ENCODE measurements at places on chromosomes 2 and 18.
A peak's percentile ranks its signal among the peaks of the same experiment; 100 is the strongest.

GRCh38 chr2:188385857-188386256, 94.2 kb downstream of the GULP1 start:
- no peak for DNase-seq

GRCh38 chr2:165513479-165513878, 44.0 kb downstream of the CSRNP3 start:
- DNase-seq: no peak

GRCh38 chr18:52325997-52326396, 14.0 kb upstream of the DCC start:
- DNase-seq: no peak

GRCh38 chr2:17164550-17164949, 353.7 kb downstream of the RAD51AP2 start:
- no peak for DNase-seq

GRCh38 chr2:44163777-44164176, 4.9 kb upstream of the PPM1B start:
- DNase-seq: no peak

DNA sequence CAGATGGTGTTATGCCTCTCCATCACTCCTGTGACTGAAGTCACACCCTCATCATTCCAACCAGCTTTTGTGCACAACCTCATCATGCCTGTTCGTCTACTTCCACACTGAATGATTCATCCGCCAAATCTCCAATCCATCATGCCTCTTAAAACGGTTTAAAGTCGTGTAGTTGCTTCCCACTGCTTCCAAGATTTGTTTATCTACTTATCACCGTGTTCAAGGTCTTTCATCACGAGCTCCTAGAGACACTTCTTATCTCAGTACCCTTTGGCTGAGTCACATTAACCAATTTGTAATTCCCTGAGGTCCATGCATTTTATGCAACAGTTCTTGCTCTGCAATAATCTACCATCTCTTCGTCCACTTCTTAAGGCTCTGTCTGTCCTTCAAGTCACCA, 592.3 kb upstream of the ID2 start:
- DNase-seq: no peak

DNA sequence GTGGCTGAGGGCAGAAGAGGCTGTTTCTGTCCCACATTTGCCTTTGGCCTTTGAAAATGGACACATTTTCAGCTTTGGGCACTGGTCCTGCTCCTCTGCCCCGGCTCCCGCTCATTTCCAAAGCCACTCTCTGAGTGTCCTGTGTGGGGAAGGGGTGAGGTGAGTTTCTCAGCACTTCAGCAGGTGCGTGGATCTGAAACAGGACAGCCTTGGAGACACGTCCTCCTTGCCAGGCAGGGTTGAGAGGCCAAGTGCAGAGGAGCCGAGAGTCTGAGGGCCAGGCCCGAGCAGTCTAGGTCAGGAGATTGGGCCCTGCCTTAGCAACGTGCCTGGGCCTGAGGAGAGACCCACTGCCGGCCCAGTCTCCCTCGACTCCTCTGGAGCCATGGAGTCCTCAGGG, 21.9 kb upstream of the ALPI start:
- DNase-seq: no peak

DNA sequence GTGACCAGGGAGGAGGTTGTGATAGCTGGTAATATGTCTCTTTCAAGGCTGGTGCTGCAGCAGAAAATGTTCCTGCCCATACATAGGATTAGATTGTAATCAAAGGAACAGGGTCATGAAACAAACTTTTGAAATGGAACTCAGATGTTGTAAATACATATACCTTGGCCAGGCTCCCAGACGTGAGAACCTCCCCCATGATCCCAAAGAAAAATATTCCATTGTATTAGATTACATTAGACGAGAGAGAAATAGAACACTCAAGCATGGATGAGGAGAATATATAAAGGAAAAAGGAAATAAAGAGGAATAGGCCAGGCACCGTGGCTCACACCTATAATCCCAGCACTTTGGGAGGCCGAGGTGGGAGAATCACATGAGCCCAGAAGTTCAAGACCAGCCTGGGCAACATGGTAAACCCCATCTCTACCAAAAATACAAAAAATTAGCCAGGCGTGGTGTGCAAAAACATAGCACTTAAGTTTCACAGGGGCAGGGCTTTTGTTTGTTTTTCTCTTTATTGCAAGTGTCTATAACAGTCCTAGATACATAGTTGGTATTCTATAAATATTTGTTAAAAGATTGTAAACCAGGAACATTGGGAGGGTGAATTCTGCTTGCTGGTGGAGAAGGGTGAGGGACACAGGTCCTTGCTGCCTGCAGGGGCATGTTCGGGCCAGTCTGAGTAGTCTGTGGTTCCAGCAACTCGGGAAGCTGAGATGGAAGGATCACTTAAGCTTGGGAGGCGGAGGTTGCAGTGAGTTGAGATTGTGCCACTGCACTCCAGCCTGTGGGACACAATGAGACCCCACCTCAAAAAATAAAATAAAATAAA, 52.8 kb downstream of the RPL37A start:
- DNase-seq: peak; percentile 51

DNA sequence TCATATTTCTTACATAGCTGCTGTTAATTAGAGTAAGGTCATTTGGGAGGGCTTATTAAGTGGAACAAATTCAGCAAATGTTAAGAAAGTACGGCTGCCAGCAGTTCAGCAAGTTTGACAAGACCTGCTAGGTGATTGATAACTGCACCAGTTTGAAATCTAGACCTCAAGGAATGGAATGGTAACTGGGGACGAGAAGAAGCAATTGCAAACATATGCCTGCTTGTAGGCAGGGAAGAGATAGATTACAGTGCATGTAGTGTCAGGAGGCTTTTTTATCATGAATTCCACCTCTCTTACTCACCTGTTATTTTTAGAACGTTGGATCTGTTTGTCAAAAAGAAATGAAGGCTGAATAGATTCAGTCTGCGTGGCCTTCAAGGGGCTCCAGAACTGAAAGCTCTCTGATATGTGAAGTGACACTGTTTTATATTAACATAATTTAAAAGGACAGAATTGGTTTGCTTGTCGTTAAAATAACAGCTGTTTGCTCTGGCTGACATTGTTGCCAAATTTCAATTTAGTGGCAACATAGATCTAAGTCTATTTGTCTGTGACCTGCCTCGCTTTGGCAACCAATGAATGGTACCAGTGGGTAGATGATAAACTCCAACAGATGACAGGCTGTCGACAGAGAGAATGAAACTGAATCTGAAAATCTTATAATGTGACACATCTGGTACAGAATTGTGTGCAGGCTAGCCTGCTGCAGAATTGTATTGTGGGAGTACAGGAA, 199.3 kb downstream of the ZNF407 start:
- peak; percentile 4 for DNase-seq

- peak; percentile 34 for DNase-seq
Observed at GRCh38 chr2:150491430-150491829, 4.0 kb upstream of the RND3 start.

GRCh38 chr18:36281936-36282335, 15.6 kb upstream of the FHOD3 start:
- peak; percentile 5 for DNase-seq

DNA sequence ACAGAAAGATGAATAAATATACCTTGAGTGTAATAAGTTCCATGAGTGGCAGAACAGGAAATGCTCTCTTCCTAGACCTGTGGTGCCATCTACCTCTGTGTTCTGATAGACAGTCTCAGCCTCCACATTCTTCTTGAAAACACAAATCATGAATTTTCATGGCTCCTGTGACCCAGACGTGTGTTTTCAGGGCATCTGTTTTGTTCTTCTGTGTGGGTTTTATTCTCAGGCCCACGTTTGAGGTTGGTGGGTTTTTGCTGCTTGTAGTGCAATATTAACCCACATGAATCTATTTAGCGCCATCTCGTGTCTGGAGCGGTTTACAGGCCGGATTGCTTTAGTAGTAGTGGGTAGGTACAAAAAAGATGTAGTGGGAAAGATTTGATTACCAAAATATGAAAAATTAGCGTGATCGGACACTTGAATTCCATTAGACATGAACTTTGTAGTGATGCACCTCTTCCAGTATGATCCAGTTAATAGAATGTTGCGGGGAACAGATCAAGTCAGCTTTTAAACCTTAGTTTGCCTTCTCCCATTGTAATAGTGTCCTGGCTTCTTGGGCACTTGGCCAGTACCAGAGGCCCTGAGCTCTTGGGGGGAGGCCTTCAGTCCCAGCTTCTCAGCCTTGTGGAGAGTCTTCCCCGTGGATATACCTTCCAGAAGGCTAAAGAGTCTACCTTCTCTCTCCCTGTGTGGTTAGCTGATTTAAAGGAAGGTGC, 256.5 kb downstream of the TPGS2 start:
- DNase-seq: peak; percentile 59

DNA sequence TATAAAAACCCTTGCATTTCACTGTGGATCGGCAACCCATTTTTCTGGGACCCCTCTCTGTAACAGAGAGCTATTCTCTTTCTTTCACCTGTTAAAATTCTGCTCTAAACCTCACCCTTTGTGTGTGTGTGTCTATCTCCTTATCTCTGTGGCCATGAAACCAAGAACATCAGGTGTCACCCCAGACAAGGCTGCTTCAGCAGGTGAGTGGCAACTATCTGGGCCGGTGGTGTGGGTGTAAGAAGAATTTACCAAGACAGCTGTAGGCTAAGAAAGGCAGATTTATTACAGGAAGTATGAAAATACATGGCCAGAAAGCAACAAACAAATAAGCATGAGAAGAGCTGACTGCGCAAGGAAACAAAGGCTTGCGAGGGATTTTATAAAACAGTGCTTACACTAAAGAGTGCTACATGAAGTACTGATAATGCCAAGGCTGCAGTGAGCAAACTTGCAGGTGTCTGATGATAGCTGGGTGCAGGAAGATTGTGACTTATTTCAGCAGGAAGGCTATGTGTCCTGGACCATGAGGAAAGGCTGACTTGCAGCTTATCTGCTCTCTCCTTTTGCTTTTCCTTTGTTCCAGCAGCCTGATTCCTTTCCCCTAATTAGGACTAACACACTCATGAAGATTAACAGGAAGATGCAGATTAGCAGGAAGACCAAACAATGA, 421.1 kb downstream of the PTH2R start:
- DNase-seq: no peak

- DNase-seq: no peak
Observed at GRCh38 chr2:8625399-8626300, 56.2 kb upstream of the ID2 start.

DNA sequence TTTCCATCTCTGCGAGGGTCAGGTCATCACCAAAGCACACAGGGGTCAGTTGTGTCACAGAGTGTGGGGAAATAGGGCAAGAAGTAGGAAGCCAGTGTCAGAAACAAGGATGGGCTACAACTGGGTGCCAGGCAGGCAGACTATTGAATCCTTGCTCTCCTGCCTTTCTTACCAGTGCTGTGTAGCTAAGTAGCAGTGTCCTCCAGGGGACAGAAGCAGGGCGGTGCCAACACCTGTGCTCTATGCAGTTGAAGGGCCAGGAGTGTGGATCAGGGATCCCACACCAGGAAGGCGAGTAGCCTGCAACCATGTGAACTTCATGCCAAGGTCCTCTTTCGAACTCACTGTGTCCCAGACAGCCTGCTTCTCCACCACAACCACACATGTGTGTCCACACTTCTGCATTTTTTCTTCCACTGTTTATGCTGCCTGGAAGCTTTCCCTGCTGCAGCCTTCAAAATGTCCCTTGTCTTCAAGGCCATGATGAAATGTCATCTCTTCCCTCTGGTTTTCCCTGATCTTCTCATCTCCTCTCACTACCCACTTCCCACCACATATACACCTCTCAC, 25.4 kb upstream of the REG3G start:
- no peak for DNase-seq

DNA sequence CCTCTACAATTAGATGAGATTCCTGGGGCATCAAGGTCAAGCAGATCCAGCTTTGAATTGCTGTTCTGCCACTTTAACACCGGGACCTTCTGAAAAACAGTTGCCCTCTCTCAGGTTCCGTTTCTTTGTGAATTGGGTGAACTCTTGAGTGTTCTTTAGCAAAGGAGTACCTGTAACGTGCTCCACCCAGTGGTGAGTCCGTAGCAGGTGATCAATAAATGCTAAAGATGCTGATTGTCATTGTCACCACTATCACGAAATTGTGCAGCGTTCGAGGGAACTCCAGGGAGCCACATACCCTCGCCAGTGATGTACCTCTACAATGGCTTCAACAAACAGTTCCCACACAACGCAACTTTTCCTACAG, 81.9 kb downstream of the TCF7L1 start:
- DNase-seq: no peak

GRCh38 chr2:127039387-127040031, 67.4 kb downstream of the BIN1 start:
- no peak for DNase-seq

DNA sequence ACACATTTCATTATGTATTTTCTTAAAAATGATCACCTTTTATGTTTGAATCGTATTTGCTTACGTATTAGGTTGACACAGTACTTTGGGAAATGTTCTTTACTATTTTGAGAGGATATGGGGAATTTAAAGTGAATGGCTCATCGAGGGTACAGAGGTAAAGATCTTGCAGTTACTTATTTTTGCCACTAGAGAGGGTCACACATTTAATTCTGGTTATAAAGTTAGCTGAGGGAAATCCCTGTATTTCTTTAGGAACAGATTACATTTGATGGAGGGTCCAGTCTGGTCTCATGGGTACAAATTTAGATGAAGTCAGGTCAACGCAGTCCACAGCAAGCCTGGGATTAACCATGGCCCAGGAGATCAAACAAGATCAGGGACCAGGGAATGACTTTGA, 24.5 kb downstream of the DYNC2LI1 start:
- peak; percentile 5 for DNase-seq

- no peak for DNase-seq
Observed at GRCh38 chr2:2575181-2575577, 244.1 kb upstream of the MYT1L start.

- DNase-seq: peak; percentile 69
Observed at GRCh38 chr18:2978661-2979106, 34.3 kb downstream of the LPIN2 start.

DNA sequence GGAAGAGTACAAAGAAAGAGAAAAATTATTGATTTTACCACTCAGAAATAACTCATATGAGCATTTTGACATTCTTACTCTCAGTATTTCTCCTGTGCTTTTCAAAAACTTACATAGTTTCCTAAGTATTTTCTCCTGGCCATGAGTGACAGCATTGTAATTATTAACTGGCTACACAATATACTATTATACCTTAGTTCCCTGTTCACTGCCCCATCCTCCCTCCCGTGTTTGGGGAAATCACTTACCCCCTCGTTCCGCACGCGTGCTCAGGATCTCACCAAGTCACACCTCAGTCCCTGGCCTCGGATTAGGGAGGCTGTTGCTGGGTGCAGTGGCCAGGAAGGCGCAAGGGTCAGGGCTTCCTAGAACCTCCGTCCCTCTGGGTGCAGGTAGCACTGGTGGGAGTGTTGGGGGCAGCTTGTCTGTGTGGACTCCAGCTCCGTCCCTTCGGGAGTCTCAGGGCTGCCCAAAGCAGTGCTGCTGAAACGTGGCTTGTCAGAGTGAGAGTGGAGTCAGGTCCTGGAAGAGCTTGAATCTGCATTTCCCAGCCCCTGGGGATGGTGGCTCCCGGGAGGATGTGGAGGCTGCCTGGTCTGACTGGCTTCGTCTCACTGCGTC, 23.2 kb downstream of the ATG4B start:
- no peak for DNase-seq

GRCh38 chr2:23533338-23533695, 148.3 kb downstream of the KLHL29 start:
- DNase-seq: no peak

Measured in dermis blood vessel endothelial cell (primary cell).